ENCODE measurements at places on chromosomes 4 and X. TPM values are rescaled to one million over a fixed set of nuclear protein-coding genes. Genes with fewer than 3 reads are reported as not detected.

The AR gene
- total RNA-seq = 3.5 TPM

The MAGEB10 gene
- not detected for total RNA-seq

The SAGE1 gene
- total RNA-seq = under 0.01 TPM

The FGB gene
- total RNA-seq = not detected

The IL21 gene
- not detected for total RNA-seq

The GAGE1 gene
- under 0.01 TPM for total RNA-seq

The PAGE1 gene
- not detected for total RNA-seq

The RNF128 gene
- 5.7 TPM for total RNA-seq

The BEX5 gene
- not detected for total RNA-seq

The TECRL gene
- not detected for total RNA-seq

The CACNA1F gene
- not detected for total RNA-seq

The UGT2B10 gene
- not detected for total RNA-seq

The SMIM43 gene
- 5.4 TPM for total RNA-seq

The UTP3 gene
- total RNA-seq = 15.4 TPM

The CENPVL1 gene
- not detected for total RNA-seq

The GRIA2 gene
- not detected for total RNA-seq

The SSX3 gene
- total RNA-seq = not detected

Data from smooth muscle cell of bladder (primary cell).